Glomerular endothelial cell (primary cell): ENCODE measurements at places on chromosomes 1 and 21. TPM values are rescaled to one million over a fixed set of nuclear protein-coding genes. Genes with fewer than 3 reads are reported as not detected.

DNA sequence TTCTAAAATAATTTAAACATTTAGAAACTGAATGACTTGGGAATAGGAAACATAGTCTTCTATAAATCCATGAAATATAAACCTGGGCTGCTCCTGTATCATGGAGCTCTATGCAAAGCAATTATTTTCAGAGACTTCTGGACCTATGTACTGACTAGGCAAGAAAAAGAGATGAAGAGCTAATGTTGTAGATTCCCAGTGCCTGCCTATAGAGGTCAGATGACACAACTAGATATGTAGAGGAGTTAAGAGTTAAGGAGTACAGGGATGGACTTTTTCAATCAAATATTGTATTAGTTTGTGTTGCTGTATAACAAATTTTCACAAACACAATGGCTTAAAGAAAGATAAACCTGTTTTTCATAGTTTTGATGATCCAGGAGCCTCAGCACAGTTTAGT, 1434.5 kb downstream of the KCNT2 start:
- DNase-seq, result no peak

GRCh38 chr1:233990486-233990885, 86.0 kb downstream of the SLC35F3 start:
- no peak for DNase-seq

Gene MNDA
- not detected in 2 replicates for total RNA-seq

DNA sequence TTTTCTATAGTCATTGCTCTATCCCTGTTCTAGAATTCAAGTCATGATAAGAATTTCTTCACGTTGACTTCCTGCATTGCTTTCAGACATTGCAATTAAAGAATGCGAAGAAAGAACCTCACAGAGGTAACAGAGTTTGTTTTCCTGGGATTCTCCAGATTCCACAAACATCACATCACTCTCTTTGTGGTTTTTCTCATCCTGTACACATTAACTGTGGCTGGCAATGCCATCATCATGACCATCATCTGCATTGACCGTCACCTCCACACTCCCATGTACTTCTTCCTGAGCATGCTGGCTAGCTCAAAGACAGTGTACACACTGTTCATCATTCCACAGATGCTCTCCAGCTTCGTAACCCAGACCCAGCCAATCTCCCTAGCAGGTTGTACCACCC, 10.6 kb downstream of the APCS start:
- peak; percentile 85 for DNase-seq

Gene RIPPLY3
- total RNA-seq, result 0.10 TPM in 1 of 2 replicates, not detected in the other

DNA sequence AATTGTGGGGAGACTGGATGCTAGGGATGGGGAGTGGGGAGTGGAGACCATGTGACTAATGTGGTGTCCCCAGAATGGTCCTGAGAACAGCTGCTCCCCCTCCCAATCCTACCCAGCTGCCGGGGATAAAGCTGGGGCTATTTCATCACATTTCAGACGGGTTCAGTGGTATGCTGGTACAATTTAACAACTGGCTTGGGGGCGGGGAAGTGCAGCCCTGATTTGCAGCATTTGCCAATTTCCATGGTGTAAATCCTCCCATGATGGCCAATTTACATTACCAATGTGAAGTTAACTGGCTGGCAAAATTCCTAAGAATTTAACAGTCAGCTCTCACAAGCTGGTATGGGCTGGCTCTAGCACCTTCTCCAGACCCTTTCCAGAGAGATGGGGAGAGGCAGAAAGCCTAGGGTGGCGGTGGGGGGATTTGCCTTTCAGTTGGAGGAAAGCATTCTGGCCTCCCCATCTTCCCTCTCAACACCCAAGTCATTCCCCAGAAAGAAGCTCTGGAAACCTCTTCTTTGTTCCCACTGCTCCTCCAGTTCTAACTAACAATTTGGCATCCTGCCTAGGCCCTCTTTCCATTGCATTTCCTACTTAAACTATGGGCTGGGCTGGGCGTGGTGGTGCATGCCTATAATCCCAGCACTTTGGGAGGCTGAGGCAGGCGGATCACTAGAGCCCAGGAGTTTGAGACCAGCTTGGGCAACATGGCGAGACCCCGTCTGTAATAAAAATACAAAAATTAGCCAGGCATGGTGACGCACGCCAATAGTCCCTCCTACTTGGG, 11.3 kb upstream of the ADGRB2 start:
- DNase-seq, result no peak

Gene C1orf115
- 20.4 and 21.8 TPM in 2 replicates for total RNA-seq
